ENCODE measurements at places on chromosomes 1 and 21.

GRCh38 chr1:192489047-192489446 is 86.5 kb upstream of the RGS1 start:
- no peak for DNase-seq

GRCh38 chr1:81414488-81415015 is 386.2 kb upstream of the ADGRL2 start:
- no peak for DNase-seq

- no peak for DNase-seq
These were observed 342.1 kb downstream of the DSCAM start for GRCh38 chr21:40504825-40505224.

- no peak for DNase-seq
These were observed 7.0 kb upstream of the PLEKHA6 start for GRCh38 chr1:204366759-204367158.

DNA sequence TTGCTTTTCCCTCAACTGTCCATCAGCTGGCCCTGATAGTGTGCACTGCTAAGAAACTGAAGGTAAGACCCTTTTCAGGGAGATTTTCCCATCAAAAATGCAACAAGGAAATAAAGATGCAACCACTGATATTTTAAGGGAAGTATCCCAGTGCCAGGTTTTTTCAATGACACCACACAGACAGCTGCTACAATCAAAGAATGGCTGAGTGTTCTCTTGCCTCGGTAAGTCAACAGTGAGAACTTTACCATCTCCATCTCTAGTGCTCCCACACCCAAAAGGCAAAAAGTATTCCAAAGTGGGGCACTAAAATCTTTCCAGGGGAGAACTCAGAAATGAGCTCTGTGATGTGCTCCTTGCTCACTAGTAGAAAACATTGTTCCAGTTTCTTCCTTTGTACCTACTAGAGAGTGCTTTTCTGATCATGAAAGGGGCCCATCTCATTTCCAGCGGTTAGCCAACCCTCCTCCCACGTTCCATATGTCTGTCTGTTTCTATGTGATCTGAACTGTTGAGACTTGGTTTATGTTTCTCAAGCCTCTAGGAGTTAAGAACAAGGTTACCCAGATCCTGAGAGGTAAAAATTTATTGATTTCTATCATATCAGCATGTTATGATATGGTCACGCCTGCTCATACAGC is 67.6 kb upstream of the NEK2 start:
- DNase-seq: no peak

GRCh38 chr21:43644609-43645008 is 14.7 kb downstream of the HSF2BP start:
- no peak for DNase-seq

- DNase-seq: no peak
These were observed 86.7 kb upstream of the TLR5 start for GRCh38 chr1:223229756-223230155.

DNA sequence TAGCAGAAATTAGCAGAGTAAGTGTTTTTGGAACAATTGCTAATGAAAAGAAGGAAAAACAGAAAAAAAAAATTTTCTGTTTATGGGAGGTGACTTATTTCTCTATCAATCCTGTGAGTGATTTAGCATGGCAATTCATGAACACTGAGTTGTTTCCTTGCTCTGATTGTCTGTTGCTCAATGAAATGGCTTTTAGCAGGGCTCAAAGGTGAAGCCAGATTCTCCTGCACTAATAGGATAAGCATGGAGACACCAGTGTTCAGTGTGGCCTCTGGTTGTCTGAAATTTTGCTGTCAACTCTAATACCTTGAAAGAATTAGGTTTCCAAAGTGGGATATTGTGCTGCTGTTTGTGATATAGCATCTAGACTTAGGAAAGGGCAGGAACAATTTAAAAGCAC is 15.8 kb downstream of the TRIM45 start:
- DNase-seq: no peak
